DMS79 treated with DMSO at 0.1 percent for 48 hours (cell line): ENCODE measurements at places on chromosomes 13 and 19.

DNA sequence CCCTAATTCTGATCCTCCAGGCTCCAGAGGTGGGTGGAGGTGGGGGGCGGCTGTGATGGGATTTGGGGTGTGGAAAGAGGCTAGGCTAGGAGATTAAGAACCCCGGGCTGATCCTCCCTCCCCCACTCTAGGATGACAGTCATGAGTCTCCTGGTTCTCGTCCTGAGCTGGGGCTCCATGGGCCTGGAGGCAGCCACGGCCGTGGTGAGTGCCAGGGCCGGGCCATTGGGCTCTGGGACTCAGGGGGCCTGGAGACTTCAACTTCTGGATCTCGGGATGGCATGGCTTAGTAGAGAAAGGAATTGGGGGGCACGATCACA is 13.9 kb downstream of the TTYH1 start:
- no peak for DNase-seq

GRCh38 chr13:68749796-68750195 is 1357.8 kb upstream of the ATXN8OS start:
- no peak for DNase-seq

DNA sequence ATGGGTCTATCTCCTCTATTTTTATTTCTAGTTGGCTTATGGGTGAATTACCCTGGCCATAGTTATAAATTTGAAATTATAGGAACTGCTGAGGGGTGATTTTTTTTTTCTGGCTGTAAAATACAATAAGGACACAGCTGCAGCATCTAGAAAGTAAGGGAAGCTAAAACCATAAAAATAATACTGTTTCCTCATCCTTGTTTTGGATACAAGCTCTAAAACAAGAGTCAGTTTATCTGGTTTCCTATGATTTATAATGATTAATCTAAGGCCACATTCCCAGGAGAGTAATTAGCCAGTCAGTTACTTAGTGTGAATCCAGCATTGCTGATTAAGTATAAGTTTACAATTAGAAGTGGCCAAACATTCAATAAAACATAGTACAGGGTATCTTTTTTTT is 219.1 kb upstream of the NBEA start:
- no peak for DNase-seq

GRCh38 chr13:30918662-30919405 is 12.8 kb downstream of the MEDAG start:
- DNase-seq, result no peak

GRCh38 chr19:45099467-45100191 is 6.7 kb downstream of the PPP1R37 start:
- DNase-seq, result no peak
